Glomerular endothelial cell (primary cell): ENCODE measurements at places on chromosomes 16 and 17. TPM values are rescaled to one million over a fixed set of nuclear protein-coding genes. Genes with fewer than 3 reads are reported as not detected.

The PIK3R5 gene
- total RNA-seq: not detected in 2 replicates

The SEPTIN1 gene
- total RNA-seq: 0.47 TPM in 1 of 2 replicates, not detected in the other

The TPSAB1 gene
- total RNA-seq: not detected in 2 replicates

The APOBR gene
- total RNA-seq: not detected in 2 replicates

The RASD1 gene
- total RNA-seq: 2.9 and 5.2 TPM in 2 replicates

The CES4A gene
- 0.53 and 2.6 TPM in 2 replicates for total RNA-seq

The ABCA3 gene
- 57.2 and 79.5 TPM in 2 replicates for total RNA-seq

The PEMT gene
- 27.1 and 35.7 TPM in 2 replicates for total RNA-seq

The CTRB1 gene
- not detected in 2 replicates for total RNA-seq

The CLEC3A gene
- total RNA-seq: not detected in 2 replicates

The WIPI1 gene
- total RNA-seq: 75.8 and 99.5 TPM in 2 replicates

The MEIOB gene
- total RNA-seq: 0.10 and 0.88 TPM in 2 replicates

The CLDN7 gene
- total RNA-seq: 1.9 and 2.1 TPM in 2 replicates

The MGAT5B gene
- total RNA-seq: 9.1 and 10.0 TPM in 2 replicates

The CTRB2 gene
- total RNA-seq: not detected in 2 replicates

The TBC1D3C gene
- not detected in 2 replicates for total RNA-seq

The BAHCC1 gene
- 19.3 and 30.5 TPM in 2 replicates for total RNA-seq

The HIC1 gene
- 97.1 and 97.2 TPM in 2 replicates for total RNA-seq

The MT1G gene
- not detected in 2 replicates for total RNA-seq

The CD300LB gene
- total RNA-seq: not detected in 2 replicates

The LGALS9B gene
- total RNA-seq: not detected in 2 replicates

The DNAAF8 gene
- 0.68 and 1.8 TPM in 2 replicates for total RNA-seq

The CMTM3 gene
- total RNA-seq: 86.9 and 125 TPM in 2 replicates

The MARVELD3 gene
- 0.12 TPM in 1 of 2 replicates, not detected in the other for total RNA-seq

The MT4 gene
- not detected in 2 replicates for total RNA-seq

The TMC5 gene
- not detected in 2 replicates for total RNA-seq

The MT1F gene
- 1.7 TPM in 1 of 2 replicates, not detected in the other for total RNA-seq

The RASL10B gene
- 1.5 and 3.8 TPM in 2 replicates for total RNA-seq

The ERN1 gene
- 9.3 and 19.5 TPM in 2 replicates for total RNA-seq

The CHST4 gene
- not detected in 2 replicates for total RNA-seq

The LDHD gene
- total RNA-seq: 0.12 and 0.73 TPM in 2 replicates

The PRSS22 gene
- total RNA-seq: 0.44 TPM in 1 of 2 replicates, not detected in the other

The KRT34 gene
- total RNA-seq: 0.35 TPM in 1 of 2 replicates, not detected in the other

The HCRT gene
- not detected in 2 replicates for total RNA-seq

The DUXB gene
- not detected in 2 replicates for total RNA-seq

The SLC52A1 gene
- total RNA-seq: 0.10 TPM in 1 of 2 replicates, not detected in the other

The TBC1D24 gene
- 12.9 and 19.7 TPM in 2 replicates for total RNA-seq

The CBLN1 gene
- total RNA-seq: 0.23 TPM in 1 of 2 replicates, not detected in the other

The GUCY2D gene
- not detected in 2 replicates for total RNA-seq

The CCL8 gene
- total RNA-seq: 3.6 TPM in 1 of 2 replicates, not detected in the other

The ZNF75A gene
- total RNA-seq: 9.8 and 18.9 TPM in 2 replicates

The SLC4A1 gene
- not detected in 2 replicates for total RNA-seq

The ZP2 gene
- not detected in 2 replicates for total RNA-seq
